ENCODE measurements at places on chromosomes 3 and 15.
A peak's percentile ranks its signal among the peaks of the same experiment; 100 is the strongest.

DNA sequence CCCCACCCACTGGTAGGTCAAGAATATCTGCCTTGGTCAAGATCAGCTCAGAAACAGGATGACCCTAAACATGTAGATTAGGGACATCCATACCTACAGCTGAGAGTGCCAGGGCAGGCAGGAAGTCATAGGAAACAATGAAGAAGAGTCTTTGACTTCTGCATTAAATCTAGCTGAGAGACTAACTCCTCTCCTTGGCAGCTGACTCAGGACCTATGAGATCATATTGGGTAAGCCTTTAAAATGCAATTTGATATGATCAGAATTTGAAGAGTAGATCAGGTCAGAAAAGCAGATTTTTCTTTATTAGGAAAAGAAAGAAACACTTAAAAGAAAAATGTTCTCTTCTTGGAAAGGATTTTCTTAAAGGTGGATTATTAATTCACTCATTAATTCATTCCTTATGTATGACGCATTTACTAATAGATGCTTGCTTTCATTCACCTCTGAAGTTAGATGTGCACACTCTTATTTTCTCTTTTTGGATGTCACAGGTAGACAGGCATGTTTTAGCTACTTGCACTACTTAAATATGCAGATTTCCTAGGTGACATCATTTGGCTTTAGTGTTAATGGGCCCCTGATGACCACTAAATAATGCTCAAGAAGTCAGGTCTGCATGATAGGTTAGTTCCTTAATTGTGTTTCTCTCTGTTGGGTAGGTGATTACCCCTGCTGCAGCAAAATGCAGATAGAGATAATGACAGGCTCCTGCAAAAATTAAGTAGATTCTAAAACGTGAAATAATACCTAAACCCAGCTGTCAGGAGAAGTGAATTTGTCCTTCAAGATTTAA, 35.7 kb upstream of the GSK3B start:
- no peak for DNase-seq

- no peak for DNase-seq
These were observed 55.3 kb downstream of the CCK start for GRCh38 chr3:42210726-42211125.

- no peak for DNase-seq
These were observed 49.9 kb downstream of the FNDC3B start for GRCh38 chr3:172089250-172089649.

GRCh38 chr15:29665444-29666003, 156.7 kb downstream of the TJP1 start:
- no peak for DNase-seq

DNA sequence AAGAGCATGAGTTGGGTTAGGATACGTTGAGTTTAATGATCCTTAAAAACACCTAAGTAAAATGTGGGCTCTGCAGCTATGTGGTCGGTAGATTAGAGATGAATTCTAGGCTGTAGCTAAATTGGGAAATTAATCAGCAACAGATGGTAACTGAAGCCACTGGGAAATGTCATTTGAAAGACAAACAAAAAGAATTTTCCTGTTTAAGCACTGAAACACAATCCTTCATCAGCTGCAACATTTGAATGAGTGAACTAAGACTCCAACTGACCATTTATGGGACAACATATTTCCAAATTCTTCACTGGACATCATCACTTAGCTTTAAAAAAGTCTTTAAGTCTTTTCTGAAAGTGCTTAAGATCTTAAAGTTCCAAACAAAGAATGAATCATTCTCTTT, 226.9 kb downstream of the ZNF385D start:
- no peak for DNase-seq

GRCh38 chr15:32844118-32844711, 126.4 kb downstream of the GREM1 start:
- no peak for DNase-seq

DNA sequence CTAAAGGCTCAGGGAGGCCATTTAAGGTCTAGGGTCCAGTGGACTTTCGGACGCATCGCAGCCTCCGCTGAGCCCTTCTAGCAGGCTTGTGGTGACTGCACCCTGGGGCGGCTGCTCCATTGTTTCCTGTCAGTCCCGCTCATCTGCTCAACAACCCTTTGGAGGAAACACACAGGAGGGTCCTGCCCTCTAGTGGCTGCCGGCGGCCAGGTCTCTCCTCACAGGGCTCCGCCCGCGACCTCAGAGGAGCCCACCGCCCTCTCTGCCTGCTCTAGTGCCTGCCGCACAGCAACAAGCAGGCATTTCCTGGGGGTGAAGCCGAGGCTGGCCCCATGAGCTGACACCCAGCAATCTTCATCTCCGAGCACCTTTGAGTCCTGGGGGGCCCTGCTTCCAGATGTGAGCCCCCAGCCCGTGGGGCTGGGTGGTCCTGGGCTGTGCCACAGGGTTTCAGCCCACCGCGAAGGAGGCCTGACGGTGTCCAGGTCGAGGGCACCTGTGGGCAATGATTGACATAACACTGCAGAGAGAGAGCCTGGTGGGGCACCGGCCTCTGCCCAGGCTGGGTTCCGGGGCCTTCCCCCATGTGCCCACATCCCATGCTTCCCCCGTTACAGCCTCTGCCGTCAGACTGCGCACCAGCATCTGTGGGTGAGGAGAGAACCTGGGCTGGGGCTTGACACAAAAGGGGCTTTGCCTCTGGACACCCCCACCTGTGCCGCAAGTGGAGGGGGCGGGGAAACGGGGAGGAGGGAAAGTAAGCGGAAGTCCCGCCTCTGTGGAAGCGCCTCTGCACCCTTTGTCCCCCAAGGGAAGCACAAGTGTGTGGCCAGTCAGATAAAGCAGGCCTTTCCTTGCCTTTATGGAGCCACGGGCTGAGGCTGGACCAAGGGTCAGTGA, 27.0 kb upstream of the SFMBT1 start:
- peak; percentile 61 for DNase-seq

DNA sequence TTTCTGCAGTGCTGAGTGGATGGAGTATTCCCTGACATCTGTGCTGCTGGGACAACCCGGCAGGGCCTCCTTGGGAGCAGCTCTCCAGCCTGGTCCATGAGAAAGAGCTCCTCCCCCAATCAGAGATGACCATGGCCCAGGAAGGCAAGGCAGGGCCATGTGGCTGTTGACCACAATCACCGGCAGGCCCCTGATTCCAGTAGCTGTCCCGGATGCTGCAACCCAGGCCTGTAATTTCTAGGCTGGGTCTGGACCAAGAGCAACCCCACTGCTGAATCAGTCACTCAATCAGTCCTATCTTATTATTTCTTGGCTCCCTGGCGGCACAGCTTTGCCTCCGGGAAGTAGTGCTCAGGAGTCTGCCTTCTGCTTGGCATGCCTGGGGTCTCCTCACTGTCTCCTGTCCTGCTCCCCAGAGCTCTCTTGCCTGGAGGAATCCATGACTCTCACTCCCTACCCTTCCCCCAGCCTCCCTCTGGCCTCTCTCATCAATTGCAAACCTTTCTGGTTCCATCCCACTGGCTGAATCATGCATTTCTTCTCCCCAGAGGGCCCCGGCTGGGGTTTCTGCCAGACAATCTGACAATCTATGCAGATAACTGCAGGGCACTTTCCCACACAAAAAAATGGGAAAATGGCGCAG, 32.6 kb upstream of the ITGA11 start:
- no peak for DNase-seq

DNA sequence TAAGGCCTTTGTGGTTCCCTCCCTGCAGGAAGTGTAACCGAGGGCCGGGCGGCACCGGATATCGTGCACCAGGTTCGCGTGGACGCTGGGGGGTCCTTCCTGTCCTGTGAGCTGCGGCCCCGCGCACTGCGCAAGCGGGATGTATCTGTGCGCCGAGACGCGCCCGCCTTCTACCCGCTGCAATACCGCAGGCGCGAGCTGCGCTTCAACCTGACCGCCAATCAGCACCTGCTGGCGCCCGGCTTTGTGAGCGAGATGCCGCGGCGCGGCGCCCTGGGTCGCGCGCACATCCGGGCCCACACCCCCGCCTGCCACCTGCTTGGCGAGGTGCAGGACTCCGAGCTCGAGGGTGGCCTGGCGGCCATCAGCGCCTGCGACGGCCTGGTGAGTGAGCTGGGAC, 35.9 kb downstream of the SAXO2 start:
- DNase-seq = no peak

- no peak for DNase-seq
These were observed 80.1 kb downstream of the SNRK start for GRCh38 chr3:43366481-43366880.

DNA sequence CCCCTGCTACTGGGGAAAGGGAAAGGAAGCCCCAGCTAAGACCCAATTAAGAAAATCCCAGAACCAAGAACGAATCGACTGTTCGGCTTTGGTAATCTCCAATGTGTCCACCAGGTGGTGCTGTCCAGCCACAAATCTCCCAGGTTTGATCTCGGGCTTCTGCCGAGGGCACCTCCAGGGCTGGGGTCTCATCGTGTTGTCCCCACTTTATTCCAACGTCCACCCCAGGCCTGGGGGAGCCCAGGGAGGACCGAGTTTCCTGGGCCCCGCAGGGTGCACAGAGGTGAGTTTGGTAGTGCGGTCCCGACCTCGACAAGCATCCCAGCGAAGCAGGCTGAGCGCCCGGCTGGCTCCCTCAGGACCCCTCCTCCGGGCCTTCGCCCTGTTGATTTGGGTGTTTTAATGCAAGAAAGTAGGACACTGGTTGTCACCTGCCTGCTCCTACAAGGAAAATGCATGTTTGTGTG, 185.1 kb downstream of the GOLGA6L6 start:
- DNase-seq = no peak

DNA sequence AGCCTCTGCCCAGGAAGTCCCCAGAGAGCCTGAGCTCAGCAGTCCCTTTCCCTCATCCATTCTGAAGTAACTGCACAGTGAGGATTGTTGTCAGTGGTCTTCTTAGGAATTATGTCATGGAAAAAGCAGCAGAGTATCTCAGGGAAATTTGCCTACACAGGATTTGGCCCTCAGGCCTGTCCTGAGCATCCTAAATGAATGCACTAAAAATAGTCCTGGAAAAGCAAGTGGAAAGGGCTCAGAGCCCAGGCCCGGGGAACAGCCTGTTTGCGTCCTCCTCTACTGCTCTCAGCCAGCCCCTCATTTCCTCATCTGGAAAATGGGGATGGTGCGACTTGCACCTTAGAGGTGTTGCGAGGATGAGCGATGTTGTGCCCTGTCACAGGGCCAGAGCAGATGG, 21.6 kb downstream of the LYSMD4 start:
- DNase-seq = no peak

DNA sequence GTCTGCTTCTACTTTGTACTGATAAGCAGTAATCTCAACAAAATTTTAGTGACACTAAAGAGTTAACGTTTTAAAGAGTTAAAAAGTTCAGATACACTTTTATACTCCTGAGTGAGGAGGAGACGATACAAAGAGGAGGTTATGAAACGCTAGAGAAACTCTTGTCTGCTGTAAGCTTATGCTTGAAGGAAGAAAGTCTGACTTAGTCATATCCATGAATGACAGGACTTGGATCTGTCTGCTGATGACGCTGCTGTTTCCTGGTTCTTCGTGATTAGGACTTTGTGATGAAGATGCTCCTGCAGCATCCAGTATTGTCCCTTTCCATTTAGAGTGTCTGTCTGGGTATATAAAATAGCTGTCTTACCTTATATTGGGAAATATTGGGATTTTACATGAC, 15.8 kb downstream of the TCF12 start:
- DNase-seq = no peak

DNA sequence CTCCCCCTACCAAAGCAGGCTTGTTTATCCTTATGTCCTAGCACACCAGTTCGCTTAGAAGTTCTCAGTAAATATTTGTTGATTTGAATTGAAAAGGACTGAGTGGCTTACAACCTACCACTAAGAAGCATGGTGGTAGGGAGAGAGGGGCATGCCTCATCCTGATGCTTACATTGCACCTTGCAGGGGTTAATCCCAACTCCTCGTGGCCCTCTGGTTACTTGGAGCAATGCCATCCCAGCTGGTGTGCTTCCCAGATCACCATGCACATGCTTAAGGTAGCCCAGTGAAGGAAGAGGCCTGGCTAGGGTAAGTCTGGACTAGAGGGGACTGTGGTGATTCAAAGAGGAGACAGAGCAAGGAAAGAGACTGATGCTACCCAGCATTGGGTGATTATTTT, 253.3 kb downstream of the CLSTN2 start:
- DNase-seq = no peak

- no peak for DNase-seq
These were observed 549 bp downstream of the C3orf18 start for GRCh38 chr3:50567011-50567385.

GRCh38 chr3:18917923-18918322, 230.4 kb upstream of the KCNH8 start:
- DNase-seq = no peak

DNA sequence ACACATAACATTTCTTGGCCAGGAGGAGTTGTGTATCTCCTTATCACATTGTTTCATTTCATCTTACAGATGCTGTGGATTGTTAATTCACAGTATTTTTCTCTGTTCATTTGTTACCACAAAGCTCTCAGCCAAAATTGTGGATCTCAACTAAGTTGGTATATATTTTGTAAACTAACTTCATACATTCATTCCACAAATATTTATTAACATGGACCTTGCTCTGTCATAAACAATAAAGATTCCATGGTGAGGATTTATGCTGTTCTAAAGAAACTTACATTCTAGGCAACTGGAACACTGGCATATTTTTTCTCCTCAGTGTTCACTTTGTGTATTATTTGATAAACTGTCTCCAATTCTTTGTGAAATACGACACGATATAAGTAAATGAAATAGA, 268.8 kb downstream of the CNTN3 start:
- DNase-seq = no peak

GRCh38 chr3:88742106-88742505, 365.3 kb upstream of the EPHA3 start:
- no peak for DNase-seq

DNA sequence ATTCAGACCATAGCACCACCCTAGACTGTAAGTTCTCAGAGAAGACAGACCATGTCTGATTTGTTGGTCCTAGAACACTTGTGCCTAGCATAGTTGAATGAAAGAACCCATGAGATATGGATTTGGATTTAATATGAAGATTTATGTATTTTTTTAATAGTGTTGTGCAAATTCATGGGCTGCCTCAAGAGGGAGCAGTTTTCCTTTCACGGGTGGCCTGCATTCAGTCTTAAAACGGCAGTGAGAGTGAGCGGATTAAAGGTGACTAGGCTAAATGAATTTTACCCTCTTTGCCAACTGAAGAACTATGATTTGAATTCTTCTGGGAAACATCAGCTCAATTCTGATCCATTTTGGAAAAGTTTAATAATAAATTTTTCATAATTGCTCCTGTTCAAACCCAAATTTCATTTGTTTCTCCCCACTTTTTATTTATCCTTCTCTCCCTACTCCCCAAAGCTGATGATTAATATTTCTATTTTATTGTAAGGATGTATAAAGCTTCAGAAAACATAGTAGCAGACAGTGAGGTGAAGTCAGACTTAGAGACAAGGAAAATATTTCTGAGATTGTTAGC, 67.3 kb downstream of the MORC1 start:
- no peak for DNase-seq

DNA sequence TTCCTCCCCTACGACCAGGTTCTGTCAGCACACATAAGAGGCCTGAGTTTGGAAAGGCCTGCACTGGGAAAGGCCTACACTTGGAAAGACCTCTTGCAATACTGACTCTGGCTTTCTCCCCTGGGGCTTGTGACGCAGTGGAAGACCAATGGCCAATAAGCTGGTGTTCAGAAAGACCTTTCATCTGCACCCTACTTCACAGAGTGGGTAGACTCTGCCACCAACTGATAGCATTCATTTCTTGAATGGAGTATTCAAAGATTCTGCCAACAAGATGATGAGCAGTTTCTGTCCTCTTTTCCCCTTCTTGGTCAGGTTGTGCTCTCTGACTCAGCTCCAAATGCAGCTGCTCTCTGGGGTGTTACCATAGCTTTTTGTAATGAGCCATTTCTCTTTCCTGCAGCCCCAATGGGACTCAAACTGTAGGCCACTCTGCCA, 48.8 kb downstream of the TIPARP start:
- DNase-seq = no peak

All from NCI-H2107 (cell line).